ENCODE measurements at places on chromosomes 12 and 14.

- DNase-seq = peak; percentile 4
These were observed 24.7 kb downstream of the SERPINA3 start for GRCh38 chr14:94636744-94637412.

DNA sequence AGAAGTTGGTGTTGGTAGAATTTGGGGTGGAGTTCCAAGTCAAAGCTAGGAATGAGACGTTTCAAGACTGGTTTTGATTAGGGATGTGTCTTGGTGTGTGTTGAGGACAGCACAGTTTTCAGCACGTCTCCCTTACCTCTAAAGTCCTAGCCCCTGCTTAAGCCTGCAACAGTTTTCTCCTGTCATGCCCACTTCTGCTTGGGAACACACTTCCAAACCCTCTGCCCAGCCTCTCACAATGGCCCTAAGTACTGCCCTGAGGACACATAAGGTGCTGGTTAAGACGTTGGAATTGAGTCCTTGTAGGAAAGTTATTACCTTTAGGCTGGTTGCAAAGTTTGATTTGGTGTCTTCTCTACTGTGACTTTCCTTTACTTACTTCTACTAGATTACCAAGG is 710 bp upstream of the BMAL2 start:
- peak; percentile 25 for DNase-seq

DNA sequence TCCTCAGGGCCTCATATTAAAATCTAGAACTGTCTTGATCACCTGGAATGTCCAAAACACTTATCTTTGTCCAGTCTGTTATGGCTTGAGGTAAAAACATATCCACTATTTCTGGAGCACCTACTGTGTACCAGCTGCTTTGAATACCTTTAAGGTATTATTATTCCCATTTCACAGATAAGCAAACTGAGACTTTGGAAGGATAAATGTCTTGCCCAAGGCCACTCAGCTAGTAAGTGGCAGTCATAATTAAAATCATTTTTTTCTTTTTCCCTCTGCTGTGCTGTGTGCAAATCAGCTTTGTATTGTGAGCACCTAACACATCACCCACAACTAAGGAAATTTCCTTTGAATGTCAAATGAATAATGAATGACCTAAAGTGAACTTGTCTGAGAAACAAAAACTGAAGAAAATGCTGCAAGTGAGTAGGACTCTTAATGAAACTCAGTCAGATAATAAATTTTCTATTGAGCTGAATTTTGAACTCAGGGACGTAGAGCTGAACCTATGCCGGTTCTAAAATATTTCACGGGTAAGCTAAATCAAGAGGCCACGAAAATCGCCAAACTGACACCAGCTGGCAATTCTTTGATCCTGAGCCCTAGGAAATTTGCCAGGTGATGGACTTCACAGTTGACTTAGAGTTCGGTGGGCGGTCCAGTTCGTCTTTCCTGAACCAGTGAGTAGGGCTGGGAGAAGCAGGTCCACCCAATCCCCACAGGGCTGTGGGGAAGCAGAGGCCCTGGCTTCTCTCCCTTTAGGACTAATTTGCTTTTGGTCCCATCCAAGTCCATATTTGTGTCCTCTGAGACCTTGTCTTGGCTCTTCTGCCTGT is 159.7 kb upstream of the PWP1 start:
- DNase-seq = no peak

DNA sequence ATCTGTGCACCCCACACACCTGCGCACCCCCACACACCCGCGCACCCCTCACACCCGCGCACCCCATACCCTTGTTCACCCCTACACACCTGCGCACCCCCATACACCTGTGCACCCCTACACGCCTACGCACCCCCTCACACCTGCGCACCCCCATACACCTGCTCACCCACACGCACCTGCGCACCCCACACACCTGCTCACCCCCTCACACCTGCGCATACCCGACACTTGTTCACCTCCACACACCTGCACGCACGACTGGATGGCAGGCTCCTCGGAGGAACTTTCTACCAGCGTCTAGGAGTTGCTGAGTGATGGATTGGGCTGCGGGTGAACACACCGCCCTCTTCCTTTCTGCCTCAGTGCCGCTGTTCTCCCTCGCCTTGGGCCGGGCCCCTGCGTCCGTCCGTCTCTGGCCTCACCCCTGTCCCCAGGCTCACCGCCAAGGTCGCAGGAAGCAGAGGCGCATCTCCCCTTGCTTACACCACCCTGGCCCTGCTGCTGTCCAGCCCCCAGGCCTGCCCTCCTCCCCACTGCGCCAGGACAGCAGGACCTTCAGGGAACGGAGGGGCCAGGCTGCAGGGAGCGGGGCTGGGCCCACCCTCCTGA is 20.7 kb upstream of the TMEM106C start:
- DNase-seq = no peak

- DNase-seq = peak; percentile 56
These were observed 25.4 kb downstream of the AP5M1 start for GRCh38 chr14:57293866-57294837.

DNA sequence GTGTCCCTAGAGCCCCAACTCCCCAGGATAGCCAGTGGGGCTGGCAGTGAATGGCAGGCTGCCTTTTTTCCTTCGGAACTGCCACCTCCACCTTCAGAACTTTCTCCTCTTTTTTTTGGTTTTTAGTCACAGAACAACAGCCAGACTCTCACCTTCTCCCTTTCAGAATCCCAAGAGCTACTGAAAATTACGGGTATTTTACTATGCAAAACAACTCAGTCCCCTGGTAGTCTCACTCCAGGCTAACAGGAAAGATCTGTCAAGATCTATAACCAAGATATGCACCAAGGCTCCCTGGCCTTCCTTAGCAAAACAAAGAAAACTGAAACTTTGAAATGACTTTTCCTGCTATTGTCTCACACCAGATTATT is 12.5 kb downstream of the PLEKHG6 start:
- DNase-seq = no peak
